NCI-H524 treated with DMSO at 0.1 percent for 48 hours (cell line): ENCODE measurements at places on chromosomes 5 and 9.

DNA sequence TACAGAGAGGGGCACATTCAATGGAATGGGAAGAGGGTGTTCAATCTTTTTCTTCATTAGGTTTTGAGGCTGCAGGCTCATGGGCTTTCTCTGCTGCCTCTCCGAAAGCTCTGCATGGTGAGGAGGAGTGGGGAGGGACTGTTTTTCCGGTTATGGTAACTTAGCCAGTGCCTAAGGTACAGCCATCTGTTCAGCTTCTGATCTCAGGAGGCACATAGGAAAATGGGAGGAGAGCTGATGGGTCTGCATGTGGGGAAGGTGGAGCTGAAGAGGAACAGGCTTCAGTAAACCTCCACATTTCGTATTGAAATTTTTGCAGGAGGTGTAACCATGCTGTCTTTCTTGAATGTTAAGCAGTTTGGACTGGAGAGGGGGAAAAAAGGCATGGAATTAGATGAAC is 1020.4 kb upstream of the WWC1 start:
- DNase-seq = no peak

GRCh38 chr5:149464796-149465489 is 85.9 kb upstream of the IL17B start:
- no peak for DNase-seq

- DNase-seq = no peak
Observed at GRCh38 chr5:91754990-91755389, 371.9 kb upstream of the ARRDC3 start.

- no peak for DNase-seq
Observed at GRCh38 chr9:127628758-127629467, 16.8 kb downstream of the STXBP1 start.

- no peak for DNase-seq
Observed at GRCh38 chr9:89743573-89744254, 138.9 kb downstream of the GADD45G start.

- DNase-seq = no peak
Observed at GRCh38 chr5:59322058-59322457, 571.5 kb downstream of the PDE4D start.

DNA sequence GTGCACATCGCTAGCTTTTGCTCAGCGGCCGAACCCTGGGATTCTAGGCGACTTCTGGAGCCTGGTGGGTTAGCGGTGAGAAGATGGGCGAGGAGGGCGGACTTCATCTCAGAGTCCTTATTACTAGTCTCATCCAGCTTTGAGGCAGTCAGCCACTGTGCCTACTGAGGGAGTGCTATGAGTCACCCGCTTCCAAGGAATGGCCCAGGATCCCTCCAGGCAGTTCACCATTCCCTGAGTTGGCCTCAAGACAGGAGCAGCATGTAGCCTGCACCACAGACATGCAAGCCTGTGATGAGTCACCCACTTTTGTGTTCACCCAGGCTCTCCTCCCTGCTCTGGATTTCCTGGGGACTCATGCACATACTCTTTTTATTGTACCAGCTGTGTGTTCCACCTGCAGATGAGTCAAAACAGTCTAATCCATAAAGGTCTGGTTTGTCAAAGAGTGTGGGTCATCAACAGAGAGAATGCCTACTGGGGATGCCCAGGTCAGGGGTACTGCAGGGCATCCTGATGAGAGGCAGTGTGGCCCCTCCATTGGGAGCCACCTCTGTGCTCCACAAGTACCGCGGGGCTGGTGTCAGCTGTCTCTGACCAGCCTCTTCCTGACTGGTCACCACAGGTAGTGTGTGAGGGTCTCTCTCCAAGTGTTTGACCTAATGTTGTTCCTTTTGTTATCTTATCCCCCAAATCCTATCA is 20.2 kb downstream of the SLC22A5 start:
- no peak for DNase-seq
